ENCODE measurements at places on chromosomes 7 and 10. TPM values are rescaled to one million over a fixed set of nuclear protein-coding genes. Genes with fewer than 3 reads are reported as not detected.

DNA sequence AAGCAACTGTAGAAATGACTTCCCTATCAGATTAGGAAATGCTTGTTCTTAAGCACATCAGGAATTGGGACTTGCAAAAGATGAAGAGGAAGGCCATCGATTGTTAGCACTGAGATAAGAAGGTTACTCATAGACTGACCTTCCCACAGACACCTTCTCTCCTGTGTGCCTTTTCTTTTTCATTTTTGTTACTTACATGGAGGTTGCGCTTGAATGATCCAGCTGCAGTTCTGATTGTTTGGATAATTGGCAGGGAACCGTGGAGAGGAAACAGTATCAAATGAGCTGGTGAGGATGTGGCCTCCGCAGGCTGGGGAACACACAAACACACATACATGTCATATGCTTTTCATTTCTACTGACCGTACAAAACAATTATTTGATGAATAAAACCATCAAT, 134.9 kb upstream of the RSU1 start:
- DNase-seq = no peak

Gene NEBL
- 22.0 TPM for total RNA-seq

Gene SHTN1
- total RNA-seq = 33.5 TPM

Gene NFKB2
- 26.9 TPM for total RNA-seq

Gene MYH16
- not detected for total RNA-seq

- DNase-seq = peak; percentile 66
Measured at GRCh38 chr10:71234970-71235685, 22.8 kb downstream of the UNC5B start.

GRCh38 chr7:149670288-149670687, 103.1 kb downstream of the ZNF467 start:
- DNase-seq = no peak

Data from mucosa of descending colon (tissue), 3 donors.